ENCODE measurements at places on chromosomes 2 and 18. TPM values are rescaled to one million over a fixed set of nuclear protein-coding genes. Genes with fewer than 3 reads are reported as not detected.
A peak's percentile ranks its signal among the peaks of the same experiment; 100 is the strongest.

DNA sequence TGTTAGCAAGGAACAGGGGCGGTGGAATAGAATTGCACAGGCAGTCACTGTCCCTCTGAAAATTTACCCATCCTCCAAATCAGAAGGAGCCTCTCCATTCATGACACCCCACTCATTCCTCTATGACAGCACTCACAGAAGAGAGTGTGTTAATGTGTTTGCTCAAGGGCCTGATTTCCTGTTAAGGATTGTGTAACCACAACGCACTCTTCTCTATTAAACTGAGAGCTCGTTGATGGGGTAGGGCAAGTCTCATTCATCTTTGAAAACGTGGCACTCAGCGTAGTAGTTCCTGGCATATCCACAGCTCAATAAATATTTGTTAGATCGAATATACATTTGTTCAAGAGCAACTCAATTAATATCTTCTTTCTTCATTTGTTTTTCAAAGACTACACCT lies 106.4 kb downstream of the VAPA start:
- peaks cover 13% of the 10 kb centered on the region for H3K4me1 ChIP-seq
- no peaks in the 10 kb centered on the region for H3K27me3 ChIP-seq
- no peak for DNase-seq
- H3K27ac ChIP-seq: no peak overlapping the region
- H3K4me3 ChIP-seq: no peak overlapping the region
- no peaks in the 10 kb centered on the region for H3K36me3 ChIP-seq

GRCh38 chr18:48913775-48914174 lies 37.0 kb downstream of the SMAD7 start:
- no peak overlapping the region for H3K4me3 ChIP-seq
- no peaks in the 10 kb centered on the region for H3K4me1 ChIP-seq
- DNase-seq: no peak

DNA sequence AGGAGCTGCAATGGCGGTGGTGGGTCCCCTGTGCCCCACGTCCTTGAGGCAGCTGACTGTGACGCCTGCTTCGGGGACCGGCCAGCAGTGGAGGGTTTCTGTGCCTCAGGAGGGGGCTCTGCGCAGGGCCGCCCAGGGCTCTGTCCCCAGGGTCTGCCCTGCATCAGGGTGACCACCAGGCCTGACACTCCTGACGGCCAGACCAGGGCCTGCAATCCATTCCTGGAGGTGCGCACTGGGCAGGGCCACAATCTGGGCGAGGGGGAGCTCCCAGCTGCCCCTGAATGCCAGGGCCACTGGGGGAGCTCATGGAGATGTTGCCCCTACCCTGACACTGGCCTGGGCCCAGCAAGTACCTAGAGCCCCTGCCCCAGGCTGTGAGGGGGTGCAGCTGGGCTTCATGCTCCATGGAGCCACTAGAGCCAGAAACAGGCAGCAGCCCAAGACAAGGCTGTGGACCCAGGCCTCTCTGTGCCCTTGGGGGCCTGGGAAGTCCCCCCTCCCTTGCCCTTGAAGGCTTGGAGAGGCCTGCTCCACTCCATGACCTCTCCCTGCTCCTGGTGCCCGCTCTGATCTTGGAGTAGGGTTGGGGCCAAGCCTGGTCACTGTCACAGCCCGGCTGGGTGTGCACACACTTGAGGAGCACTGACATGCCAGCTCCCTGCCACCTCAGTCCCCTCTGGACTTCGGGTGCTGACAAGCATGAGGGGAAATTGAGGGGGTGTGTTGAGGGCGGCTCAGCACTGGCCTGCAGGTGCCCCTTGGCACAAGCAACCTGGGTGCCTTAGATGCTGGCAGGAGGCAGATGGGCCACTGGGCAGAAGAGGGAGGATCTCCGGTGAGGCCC lies 55.9 kb downstream of the LDAH start:
- H3K27me3 ChIP-seq: no peaks in the 10 kb centered on the region
- no peaks in the 10 kb centered on the region for H3K36me3 ChIP-seq
- DNase-seq: no peak

Gene KLHL14
- not detected for polyA plus RNA-seq

Gene DSG2
- polyA plus RNA-seq: 1.1 TPM

Gene IDH1
- polyA plus RNA-seq: 199 TPM

GRCh38 chr2:30522421-30522820 lies 75.4 kb downstream of the LCLAT1 start:
- H3K4me1 ChIP-seq: no peaks in the 10 kb centered on the region
- H3K27me3 ChIP-seq: no peaks in the 10 kb centered on the region
- DNase-seq: no peak
- H3K36me3 ChIP-seq: no peaks in the 10 kb centered on the region
- H3K4me3 ChIP-seq: no peak overlapping the region
- H3K27ac ChIP-seq: no peak overlapping the region

Gene GNAL
- 0.05 TPM for polyA plus RNA-seq

Gene DSG1
- not detected for polyA plus RNA-seq

Gene REG1B
- polyA plus RNA-seq: not detected

DNA sequence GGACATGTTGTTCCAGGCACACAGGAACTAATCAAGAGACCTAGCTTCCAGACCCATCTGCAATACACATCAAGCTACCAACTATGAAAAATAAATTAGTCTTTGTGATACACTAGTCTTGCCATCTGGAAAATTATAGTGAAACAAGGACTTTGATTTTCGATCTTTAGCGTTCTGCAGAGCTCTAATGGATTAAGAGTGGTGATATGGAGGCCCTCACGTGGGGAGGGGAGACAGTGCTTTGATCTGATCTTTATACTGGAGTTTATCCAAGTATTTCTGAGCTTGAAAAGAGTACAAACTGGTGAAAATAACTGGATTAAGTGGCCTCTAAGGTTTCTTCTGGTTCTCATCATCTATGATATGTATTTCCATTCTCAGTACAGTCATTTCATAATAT lies 273.4 kb upstream of the CDH7 start:
- H3K4me3 ChIP-seq: no peak overlapping the region
- no peaks in the 10 kb centered on the region for H3K36me3 ChIP-seq
- no peaks in the 10 kb centered on the region for H3K27me3 ChIP-seq
- DNase-seq: no peak
- no peak overlapping the region for H3K27ac ChIP-seq
- no peaks in the 10 kb centered on the region for H3K4me1 ChIP-seq

- H3K27me3 ChIP-seq: no peaks in the 10 kb centered on the region
- H3K36me3 ChIP-seq: no peaks in the 10 kb centered on the region
- peak; percentile 73 for DNase-seq
- H3K4me1 ChIP-seq: no peaks in the 10 kb centered on the region
- no peak overlapping the region for H3K4me3 ChIP-seq
Observed at GRCh38 chr2:5725794-5726463, 33.7 kb downstream of the SOX11 start.

DNA sequence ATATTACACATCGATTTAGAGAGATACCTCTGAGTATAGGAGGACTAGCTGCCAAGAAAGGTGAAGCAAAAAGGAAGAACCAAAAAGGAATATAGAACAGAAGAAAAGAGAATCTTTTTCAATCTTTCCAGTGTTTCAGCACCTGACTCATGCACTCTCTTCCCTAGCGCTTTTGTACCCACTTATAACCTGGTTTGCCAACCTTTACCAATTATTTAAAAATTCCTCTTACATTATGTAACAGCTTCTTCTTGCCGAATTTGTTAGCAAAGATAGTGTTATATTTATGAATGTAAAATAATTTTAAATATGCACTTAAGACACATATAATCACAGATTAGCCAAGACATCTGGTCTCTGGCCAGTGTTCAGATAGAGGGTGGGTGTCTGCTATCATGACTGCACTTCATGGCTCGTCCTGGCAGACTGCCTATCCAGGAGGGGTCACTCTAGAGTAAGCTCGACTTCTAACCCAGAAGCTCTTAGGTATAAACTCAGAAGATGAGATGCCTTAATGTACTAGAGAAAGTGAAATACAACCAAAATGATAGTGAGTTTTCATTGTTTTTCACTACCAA lies 122.9 kb downstream of the ATAD2B start:
- peak; percentile 49 for DNase-seq
- H3K36me3 ChIP-seq: no peaks in the 10 kb centered on the region
- H3K27me3 ChIP-seq: no peaks in the 10 kb centered on the region
- no peak overlapping the region for H3K4me3 ChIP-seq

GRCh38 chr2:46850742-46851141 lies 64.9 kb downstream of the MCFD2 start:
- peak; percentile 74 for DNase-seq
- peak overlapping the region; percentile 32 for H3K4me3 ChIP-seq
- H3K27me3 ChIP-seq: no peaks in the 10 kb centered on the region
- H3K4me1 ChIP-seq: peaks cover 55% of the 10 kb centered on the region

GRCh38 chr2:31286230-31286629 lies 52.3 kb downstream of the EHD3 start:
- no peak overlapping the region for H3K27ac ChIP-seq
- no peaks in the 10 kb centered on the region for H3K27me3 ChIP-seq
- no peak for DNase-seq
- H3K4me1 ChIP-seq: no peaks in the 10 kb centered on the region

Gene CYTIP
- 0.17 TPM for polyA plus RNA-seq

Gene TUBB8B
- polyA plus RNA-seq: not detected

Gene USP40
- 26.2 TPM for polyA plus RNA-seq

DNA sequence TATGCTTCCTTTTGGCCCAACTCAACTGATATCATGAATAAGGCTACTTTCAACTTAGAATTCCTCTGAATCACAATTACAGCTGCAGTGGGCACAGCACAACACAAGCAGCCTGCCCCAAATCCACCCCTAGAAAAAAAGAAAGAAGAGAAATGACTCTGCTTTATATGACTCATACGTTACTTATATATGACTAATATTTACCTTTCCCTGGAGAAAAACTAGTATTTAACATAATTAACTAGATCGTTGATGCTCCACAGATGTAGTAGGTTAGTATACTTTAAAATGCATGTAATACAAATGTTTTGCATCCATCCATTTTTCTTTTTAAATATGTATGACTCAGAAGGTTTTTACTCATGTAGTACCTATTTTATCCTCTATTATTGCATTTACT lies 133.3 kb upstream of the UNC80 start:
- no peak overlapping the region for H3K4me3 ChIP-seq
- no peaks in the 10 kb centered on the region for H3K36me3 ChIP-seq
- no peaks in the 10 kb centered on the region for H3K4me1 ChIP-seq
- no peaks in the 10 kb centered on the region for H3K27me3 ChIP-seq
- no peak overlapping the region for H3K27ac ChIP-seq
- DNase-seq: peak; percentile 44

Gene SCN9A
- 31.2 TPM for polyA plus RNA-seq

Gene AOX1
- polyA plus RNA-seq: 49.9 TPM

- no peak overlapping the region for H3K27ac ChIP-seq
- H3K4me1 ChIP-seq: peaks cover 3% of the 10 kb centered on the region
- DNase-seq: peak; percentile 7
Observed at GRCh38 chr2:160140471-160140870, 59.6 kb downstream of the ITGB6 start.

Gene ZSWIM2
- 0.15 TPM for polyA plus RNA-seq

- no peak overlapping the region for H3K27ac ChIP-seq
- no peak for DNase-seq
- H3K4me1 ChIP-seq: no peaks in the 10 kb centered on the region
- peaks cover 5% of the 10 kb centered on the region for H3K36me3 ChIP-seq
- no peaks in the 10 kb centered on the region for H3K27me3 ChIP-seq
Observed at GRCh38 chr2:149566652-149567051, 20.9 kb downstream of the MMADHC start.

DNA sequence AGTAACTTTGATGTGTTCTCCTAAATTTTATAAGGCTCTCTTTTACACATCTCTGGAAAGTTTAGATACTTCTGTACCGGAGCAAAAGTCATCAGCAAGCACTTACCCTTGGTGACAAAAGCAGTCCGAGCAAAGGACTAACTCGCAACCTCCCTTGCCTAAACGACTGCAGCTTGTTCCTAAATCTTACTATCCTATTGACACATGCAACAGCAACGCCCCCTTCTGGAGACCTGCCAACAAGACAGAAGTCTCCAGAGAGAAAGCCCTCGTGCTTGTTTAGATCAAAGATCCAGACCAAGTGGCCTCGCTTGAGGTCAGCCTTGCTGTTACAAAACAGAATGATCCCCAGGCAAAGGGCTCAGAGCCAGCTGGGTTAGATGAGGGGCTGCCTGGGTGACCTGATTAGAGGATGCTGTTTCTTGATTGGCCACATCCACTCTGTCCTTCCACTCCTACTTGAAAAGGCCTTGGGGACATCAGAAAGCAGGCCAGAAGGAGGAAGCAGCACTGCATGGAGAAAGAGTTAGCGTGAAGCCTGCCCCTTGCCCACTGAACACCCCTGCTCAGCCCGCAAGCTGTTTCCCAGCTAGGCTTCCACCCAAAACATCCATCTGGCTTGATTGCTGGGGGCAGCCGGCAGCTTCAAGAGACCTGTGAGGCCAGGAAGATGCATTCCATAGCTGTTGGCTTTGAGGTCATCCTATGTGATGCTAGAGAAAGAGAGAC lies 94.3 kb downstream of the HNRNPLL start:
- H3K4me3 ChIP-seq: no peak overlapping the region
- no peaks in the 10 kb centered on the region for H3K36me3 ChIP-seq
- H3K27ac ChIP-seq: no peak overlapping the region
- H3K27me3 ChIP-seq: no peaks in the 10 kb centered on the region
- peaks cover 10% of the 10 kb centered on the region for H3K4me1 ChIP-seq

DNA sequence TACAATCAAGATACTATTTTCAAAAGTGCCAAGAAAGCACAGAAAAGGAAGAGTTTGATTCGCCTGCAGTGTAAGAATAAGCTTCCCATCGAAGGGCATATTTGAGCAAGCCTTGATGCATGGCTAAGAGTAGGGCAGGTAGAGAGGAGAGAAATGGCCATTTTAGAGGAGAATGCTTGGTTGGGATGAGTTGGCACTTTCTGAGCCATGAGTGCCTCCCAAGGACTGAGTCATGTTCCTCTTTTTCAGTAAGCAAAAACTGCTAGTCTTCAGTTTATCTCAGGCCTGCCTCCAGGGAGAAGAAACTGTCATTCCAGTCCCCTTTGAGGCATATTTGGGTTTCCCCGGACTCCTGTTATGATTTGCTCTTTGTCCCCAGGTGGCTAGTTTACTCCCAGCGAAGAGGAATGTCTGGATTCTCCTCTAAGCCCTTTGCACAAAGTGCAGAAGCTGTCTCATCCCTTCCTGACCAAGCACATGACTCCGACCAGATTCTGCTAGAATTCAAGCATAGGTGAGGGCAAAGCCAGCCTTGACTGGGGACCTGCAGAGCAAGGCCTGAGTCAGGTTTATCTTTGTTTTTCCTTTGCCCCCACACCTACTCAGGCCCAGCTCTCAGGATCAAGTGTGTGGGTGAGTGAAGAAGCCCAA lies 115.2 kb downstream of the TTC32 start:
- peak; percentile 75 for DNase-seq
- no peaks in the 10 kb centered on the region for H3K27me3 ChIP-seq
- H3K36me3 ChIP-seq: no peaks in the 10 kb centered on the region
- H3K4me3 ChIP-seq: no peak overlapping the region
- H3K27ac ChIP-seq: peak overlapping the region; percentile 59
- peaks cover 7% of the 10 kb centered on the region for H3K4me1 ChIP-seq

- no peak overlapping the region for H3K4me3 ChIP-seq
- no peaks in the 10 kb centered on the region for H3K27me3 ChIP-seq
- H3K36me3 ChIP-seq: no peaks in the 10 kb centered on the region
- no peak overlapping the region for H3K27ac ChIP-seq
Observed at GRCh38 chr2:200267350-200267749, 39.1 kb upstream of the SPATS2L start.

Data from fibroblast of lung (primary cell).